ENCODE measurements at places on chromosomes 5 and 9.

DNA sequence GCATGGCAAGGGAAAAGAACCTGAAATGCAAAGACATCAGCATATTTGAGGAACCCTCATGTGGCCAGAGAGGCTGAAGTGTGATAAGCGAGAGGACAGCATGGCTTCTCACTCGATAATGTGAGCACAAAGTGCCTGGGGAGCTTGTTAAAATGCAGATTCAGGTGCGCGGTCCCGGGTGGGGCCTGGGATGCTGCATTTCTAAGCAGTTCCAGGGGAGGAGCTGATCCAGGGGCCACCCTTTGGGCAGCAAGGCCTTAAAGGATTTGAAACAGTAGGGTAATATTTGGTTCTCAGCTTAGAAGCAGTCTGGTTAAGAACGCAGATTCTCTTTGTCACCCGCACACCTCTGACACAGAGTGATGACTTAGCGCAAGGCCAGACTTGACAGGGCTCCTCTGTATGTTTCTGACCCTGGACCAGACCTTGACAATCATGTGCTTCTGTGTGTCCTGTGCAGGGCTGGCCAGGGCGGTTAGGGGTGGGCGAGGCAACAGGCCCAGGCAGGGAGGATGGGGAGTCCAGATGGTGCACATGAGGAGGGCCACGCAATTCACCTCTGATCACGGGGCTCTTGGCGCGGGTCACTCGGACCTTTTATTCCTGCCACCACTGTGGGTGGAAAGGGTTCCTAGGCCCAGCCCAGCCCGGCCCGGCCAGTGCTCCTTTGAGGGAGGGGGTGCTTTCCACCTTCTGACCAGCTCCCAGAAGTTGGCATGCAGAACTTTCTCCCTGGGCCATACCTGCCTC is 62.8 kb upstream of the TBC1D2 start:
- DNase-seq = no peak

DNA sequence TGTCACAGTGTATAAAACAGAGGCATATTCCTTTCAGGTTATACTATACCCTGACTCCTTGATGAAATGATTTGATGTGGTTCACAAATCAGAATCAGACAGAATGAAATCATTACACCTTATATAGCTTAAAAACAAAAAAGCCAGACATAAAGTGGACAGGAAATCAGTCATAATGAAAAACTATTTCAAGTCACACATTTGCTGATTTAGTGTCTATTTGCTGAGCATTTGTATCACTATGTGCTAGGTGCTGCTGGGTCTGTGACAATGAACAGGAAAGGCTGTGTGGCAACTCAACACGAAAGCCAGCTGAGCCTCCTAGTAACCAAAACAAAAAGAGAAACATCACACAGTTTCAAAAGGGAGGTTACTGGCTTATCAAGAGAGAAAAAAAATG is 194.0 kb downstream of the EFNA5 start:
- no peak for DNase-seq

- peak; percentile 67 for DNase-seq
Measured at GRCh38 chr9:69324549-69325401, at the start of gene ENTREP1. TSS of gene ENTREP1 (plus strand) at chr9:69325215. CDS start at chr9:69325310, 95 bp downstream.

DNA sequence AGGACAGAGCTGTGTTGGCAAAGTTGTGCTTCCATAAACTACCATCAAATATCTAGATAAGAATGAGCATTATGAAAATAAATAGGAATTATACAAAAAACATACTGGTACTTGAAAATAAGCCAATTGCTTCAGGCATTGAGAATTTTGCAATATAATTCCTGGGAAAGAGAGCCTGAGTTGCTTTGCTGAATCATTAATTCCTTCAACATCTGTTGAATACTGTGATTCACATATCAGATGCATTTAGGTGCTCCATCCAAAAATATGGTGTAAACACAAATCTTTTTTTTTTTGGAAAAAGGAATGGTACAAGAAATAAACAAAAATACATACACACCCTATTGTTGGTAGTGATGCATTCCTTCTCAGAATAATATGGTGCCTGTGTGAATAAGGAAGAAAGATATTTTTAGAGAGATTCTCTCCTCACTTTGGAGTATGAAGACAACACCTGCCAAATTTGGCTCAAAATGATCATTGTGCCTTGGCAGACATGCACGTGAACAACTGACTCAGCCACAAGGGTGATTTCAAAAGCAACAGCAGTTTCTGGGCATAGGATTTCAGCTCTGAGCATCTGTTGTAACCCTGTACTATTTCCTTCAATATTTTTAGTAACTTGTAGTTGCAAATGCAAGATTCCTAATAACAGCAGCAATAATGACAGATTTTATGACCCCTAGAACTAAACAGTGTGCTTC is 96.7 kb downstream of the CAVIN4 start:
- DNase-seq = no peak

- DNase-seq = no peak
Measured at GRCh38 chr5:82403026-82403425, 124.9 kb upstream of the RPS23 start.

- no peak for DNase-seq
Measured at GRCh38 chr9:108083160-108083750, 593.7 kb upstream of the KLF4 start.

GRCh38 chr9:79889369-79889768 is 317.6 kb downstream of the TLE4 start:
- no peak for DNase-seq

DNA sequence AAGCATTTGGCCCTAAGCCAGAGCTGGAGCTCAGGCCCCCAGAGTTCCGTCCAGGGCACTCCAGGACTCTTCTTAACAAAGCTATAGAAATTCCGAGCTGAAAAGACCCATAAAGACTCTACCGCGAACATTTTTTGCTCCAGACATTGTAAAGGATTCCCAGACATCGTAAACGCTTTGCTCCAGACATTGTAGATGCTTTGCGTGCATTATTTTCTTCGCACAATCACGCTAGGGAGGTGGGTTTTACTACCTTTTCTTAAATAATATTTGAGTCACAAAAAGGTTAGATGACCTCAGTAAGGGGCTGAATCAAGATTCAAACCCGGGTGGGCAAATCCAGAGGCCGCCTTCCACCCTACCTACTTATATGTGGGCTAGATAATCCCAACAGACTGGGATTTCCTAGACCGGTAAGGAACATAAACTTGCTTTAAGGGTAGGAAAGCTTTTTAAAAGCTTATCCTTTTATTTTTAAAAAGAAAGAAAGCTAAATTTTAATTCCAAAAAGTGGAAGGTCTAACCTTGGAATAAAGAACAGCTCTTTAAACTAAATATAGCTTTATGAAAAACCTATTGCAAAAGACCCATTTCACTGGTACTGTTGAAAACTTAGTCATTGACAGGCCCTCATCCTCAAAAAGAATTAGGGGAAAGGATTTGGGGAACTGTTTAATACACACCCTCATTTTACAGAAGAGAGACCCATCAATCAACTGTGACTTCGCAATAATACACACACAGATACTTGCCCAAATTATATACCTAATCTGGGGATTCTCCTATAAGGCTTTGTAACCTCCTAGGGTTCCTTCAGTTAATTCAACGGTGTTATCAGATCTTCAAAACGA is 822 bp upstream of the TNIP1 start:
- DNase-seq = peak; percentile 38

DNA sequence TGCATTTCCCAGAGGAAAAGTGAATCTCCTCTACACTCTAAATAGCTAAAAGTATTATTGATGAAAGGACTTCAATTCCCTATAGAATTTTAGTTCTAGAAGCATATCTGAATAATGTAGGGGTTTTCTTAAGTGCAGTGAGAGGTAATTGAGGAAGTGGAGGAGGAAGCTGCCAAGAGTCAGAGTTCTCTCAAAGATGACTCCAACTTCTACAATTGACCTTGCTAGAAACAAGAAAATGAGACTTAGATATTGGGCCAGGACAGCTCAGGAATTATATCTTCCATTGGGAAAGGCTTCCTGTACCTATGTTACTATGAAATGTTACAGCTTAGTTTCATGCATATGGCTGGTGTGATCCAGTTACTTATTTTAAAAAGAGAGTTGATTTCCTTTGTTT is 10.4 kb upstream of the F2R start:
- no peak for DNase-seq

GRCh38 chr9:127585161-127585819 is 26.8 kb upstream of the STXBP1 start:
- DNase-seq = no peak

DNA sequence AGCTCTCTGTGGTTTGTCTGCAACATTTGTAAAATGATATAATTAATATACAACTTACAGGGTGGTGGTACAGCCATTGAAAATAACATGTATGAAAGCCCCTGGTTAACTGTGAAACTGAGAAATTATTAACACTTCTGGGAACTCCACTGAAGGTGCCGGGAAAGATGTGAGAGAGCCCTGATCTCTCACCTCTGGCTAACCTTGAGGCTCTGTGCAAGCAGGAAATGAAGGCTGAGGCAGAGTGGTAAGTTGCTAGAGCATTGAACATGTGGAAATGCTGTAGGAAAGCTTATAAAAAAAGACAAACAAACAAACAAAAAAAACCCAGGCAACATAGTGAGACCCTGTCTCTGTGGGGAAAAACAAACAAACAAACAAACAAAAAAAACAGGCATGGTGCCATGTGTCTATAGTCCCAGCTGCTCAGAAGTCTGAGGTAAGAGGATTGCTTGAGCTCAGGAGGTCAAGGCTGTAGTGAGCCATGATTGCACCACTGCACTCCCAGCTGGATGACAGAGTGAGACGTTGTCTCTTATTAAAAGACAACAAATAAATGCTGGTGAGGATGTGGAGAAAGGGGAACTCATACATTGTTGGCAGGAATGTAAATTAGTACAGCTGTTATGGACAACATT is 7.5 kb downstream of the CATSPER3 start:
- no peak for DNase-seq

DNA sequence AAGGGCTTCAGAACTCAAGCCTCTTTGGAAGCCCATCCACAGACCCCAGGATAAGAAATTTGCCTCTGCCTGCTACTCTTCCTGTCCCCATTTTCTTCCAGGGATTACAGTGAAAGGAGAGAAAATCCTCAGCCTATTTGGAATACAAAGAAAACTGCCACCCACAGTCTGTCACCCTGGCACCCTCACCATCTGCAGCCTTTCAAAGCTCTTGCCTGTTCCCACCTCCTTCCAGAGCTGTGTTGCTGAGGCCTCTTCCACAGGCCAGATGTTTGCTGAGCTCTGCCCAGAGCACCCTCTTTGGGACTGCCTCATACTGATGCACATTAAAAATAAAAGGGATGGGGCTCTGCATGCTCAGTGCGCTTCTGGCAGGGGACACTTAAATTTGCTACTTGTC is 35.9 kb upstream of the TAF1L start:
- DNase-seq = no peak

DNA sequence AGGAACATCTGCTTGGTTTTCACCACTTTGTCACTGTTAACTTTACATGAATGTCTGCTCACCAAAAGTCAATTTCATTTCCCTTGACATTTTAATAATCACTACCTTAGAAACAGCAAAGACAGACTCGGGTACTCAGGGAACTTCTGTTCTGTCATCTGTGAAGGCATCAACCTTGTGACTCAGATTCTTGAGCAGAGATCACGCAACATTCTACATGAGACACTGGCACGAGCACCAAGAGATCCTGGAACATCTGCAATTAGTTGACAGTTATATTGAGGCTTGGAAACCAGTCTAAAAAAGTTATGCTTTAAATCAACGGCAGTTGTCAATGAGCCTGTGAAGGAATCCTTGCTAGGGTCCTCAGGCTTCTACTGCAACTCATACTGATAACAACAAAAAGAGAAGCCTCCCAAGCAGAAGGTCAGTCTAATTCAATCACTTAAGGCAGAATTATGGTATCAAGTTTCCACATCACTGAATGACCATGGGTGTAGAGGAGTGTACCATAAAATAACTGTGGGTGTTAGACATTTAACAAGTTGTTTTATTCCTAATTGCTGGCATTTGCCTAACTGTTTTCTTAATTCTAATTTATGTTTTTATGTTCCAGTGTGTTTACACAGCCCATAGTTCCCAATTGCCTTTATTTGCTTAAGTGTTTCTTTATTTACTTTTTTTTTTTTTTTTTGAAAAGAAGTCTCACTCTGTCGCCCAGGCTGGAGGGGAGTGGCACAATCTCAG is 3.3 kb upstream of the PBX3 start:
- no peak for DNase-seq

DNA sequence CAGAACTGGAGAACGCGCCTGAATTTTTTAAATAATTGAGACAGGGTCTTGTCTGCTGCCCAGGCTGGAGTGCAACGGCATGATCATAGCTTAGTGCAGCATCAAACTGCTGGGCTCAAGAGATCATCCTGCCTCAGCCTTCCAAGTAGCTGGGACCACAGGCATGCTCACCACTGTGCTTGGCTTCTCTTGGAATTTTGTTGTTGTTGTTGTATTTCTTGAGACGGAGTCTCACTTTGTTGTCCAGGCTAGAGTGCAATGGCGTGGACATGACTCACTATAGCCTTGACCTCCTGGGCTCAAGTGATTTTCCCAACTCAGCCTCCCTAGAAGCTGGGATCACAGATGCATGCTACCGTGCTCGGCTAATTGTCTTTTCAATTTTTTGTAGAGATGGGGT is 58.4 kb upstream of the DAB2IP start:
- no peak for DNase-seq

DNA sequence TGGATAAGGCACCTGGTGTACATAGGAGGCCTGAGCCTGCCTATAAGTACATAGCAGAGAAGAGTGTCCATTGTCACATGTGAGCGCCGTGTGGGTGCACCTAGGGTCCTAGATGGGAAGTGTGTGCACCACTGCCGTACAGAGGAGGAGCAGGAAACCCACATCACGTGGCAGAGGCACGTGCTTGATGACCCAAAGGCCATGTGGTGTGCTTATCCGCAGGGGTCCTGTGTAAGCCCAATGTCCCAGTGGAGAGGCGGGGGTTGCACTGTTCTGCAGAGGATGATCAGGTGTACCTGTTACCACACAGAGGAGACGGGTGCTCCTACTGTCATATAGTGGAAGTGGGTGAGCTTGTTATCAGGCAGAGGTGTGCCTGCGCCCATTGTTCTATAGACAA is 354.1 kb upstream of the IRX2 start:
- no peak for DNase-seq

GRCh38 chr9:111890334-111890733 is 6.3 kb upstream of the UGCG start:
- DNase-seq = no peak

- peak; percentile 78 for DNase-seq
Measured at GRCh38 chr5:142866563-142867275, 96.5 kb downstream of the ARHGAP26 start.

DNA sequence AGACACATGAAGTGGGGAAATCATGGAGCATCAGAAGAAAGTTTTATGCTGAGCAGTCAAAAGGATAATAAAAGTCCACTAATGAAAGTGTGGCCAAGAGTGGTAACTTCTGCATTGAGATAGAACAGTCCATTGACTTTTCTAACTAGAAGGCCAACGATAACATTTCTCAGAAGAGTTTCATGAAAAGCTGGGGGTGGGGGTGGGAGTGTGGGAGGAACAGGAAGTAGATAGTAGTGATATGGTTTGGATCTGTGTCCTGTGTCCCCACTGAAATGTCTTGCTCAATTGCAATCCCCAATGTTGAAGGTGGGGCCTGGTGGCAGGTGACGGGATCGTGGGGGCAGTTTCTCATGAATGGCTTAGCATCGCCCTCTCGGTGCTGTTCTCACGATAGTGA is 36.2 kb upstream of the SNAPC3 start:
- no peak for DNase-seq

All from SK-MEL-5 (cell line).